ENCODE measurements at places on chromosomes 7 and 10. TPM values are rescaled to one million over a fixed set of nuclear protein-coding genes. Genes with fewer than 3 reads are reported as not detected.
A peak's percentile ranks its signal among the peaks of the same experiment; 100 is the strongest.

- no peak for DNase-seq
Measured at GRCh38 chr10:78594559-78595268, 474.1 kb upstream of the ZMIZ1 start.

- no peak for DNase-seq
Measured at GRCh38 chr10:26441491-26442214, 3.5 kb downstream of the APBB1IP start.

- DNase-seq, result no peak
Measured at GRCh38 chr10:86244297-86245014, 122.1 kb downstream of the GRID1 start.

DNA sequence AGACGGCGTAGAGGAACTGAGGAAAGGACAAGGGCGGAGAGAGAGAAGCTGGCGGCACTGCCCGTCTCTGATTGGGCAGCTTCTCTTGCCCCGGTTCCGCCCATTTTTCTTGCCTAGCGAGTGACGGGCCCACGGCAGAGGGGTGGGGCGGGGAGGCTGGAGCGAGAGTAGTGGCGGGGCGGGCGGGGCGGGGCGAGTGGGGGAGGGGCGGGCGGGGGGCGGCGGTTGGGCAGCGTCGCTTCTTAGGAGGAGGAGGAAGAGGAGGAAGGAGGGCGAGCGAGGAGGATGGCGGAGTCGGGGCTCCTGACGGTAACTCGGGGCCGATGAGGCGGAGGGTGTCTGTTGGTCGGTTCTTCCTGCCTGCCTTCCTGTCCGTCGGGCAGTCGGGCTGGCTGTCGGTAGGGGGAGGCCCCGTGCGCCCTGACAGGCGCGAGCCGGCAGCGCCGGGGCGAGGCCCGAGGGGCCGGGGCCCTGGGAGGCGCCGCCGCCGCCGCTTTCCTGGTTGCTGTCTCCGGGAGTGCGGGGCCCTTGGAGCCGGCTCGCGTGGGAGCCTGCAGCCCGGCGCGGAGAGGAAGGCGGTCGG lies at the start of gene SHOC2:
Gene SHOC2, plus strand, starts transcription at position 256 of the 583 bp plus-strand sequence. CDS start 44,755 bp downstream, outside the sequence.
- DNase-seq, result peak; percentile 89

GRCh38 chr10:73263693-73264347 lies 11.4 kb upstream of the MRPS16 start:
- DNase-seq, result peak; percentile 11

Gene KIF5B
- total RNA-seq, result 131 TPM

DNA sequence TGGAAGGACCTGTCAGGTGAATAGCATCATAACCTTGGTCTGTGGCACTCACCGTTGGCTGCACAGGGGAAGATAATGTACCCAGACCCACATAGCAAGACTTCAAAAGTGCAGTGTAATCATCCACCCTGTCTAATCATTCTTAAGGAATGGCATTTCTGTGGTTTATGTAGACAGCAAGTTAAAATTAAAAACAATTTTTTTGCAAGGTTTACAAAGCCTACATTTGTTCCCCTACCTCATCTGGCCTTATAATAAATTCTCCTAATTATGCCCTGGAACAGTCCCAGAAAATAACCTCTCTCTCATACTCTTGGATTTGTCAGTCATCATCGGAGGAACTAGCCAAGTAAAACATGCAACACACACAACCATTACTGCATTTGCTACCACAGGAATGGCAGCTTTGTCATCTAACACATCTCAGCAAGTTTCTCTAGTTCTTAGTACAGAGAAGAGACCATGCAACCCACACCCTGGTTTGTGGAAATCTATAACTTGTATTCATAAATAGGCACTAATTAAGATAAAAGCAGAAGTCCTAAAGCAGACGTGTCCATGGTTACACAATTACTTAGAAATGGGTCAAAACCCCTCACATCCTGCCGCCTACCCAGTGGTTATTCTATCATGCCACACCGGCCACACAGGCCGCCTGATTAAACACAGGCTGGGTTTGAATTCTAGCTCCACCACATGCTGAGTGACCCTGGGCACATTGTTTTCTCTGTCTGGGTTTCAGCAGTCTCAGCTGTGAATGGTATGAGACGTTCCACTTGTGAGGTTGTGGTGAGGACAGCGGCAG lies 19.1 kb downstream of the ABLIM1 start:
- DNase-seq, result no peak

- DNase-seq, result no peak
Measured at GRCh38 chr10:83222832-83223742, 916.2 kb upstream of the GHITM start.

Gene OR2A42
- total RNA-seq, result not detected

Gene ZNF32
- total RNA-seq, result 57.9 TPM

DNA sequence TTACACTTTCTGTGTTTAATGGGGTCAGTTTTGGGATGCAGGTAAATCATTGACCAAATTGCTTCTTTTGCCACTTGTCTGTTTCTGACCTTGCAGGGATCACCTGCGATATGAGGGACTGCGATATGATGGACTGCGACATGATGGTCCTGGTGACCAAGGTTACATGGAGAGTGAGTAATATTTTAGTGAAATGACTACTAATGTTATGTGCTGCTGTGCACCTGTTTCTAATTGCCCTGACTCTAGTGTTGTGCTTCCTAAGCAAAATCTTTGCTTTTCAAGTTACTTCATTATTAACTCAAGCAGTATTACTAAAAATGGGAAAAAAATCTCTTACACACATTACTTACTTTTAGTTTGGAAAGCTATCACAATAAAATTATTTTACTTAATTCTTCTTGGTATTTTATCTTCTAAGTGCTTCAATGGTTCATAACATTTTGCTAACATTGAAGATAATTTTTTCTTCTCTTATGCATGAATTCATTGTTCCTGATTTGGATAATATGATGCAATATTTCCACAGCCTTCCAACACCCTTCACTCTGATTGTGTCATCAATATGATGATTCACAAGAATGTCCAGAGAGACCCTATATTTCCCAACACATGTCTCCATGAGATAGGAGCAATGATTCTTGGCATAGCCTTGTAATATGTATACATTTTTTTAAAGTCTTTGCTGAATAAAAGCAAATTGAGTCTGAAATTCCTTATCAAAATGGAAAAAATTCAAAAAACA lies 306.2 kb upstream of the AKR1E2 start:
- DNase-seq, result no peak

Gene EBLN1
- total RNA-seq, result not detected

GRCh38 chr7:19920705-19921104 lies 147.3 kb upstream of the TMEM196 start:
- no peak for DNase-seq
